ENCODE measurements at places on chromosomes 6 and 20.

- DNase-seq = no peak
These were observed 140.9 kb upstream of the MOCS1 start for GRCh38 chr6:40075056-40075590.

- DNase-seq = no peak
These were observed 906 bp upstream of the BTN3A2 start for GRCh38 chr6:26363882-26364701.

- no peak for DNase-seq
These were observed 210.4 kb downstream of the ALDH8A1 start for GRCh38 chr6:134739299-134740026.

GRCh38 chr20:36624944-36625324 is 19.4 kb downstream of the RAB5IF start:
- DNase-seq = no peak

- DNase-seq = no peak
These were observed 262.2 kb upstream of the TAB2 start for GRCh38 chr6:149055195-149055899.

GRCh38 chr20:50467718-50468356 is 42.3 kb upstream of the PTPN1 start:
- DNase-seq = no peak

DNA sequence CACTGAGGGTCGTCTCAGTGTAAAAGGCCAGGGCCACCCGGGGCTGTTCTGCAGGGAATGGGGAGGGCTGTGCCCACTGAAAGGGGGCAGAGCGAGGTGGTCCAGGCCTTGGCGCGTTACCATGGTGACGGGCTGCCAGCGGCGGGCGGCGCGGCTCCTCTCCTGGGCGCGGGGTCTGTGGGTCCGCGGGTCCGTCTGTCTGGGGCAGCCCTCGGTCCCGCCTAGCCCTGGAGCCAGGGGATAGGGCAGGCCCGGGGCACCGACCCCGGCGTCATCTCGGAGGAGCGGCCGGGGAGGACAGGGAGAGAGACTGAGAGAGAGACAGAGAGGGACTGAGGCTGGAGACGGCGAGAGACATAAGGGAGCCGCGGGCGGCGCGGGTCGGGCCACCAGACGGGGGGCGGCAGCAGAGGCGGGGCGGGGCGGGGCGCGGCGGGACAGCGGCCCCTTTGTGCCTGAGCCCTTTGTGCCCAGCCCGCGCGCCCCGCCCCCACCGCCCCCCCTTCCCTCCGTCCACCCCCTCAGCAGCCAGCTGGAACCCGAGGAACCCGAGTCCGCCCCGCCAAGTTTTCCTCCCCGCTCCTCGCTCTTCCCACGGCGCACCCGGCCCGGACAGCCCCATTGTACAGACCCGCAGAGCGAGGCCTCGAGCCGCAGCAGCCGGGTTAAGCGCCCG is at the start of gene KIAA1755:
KIAA1755 (minus strand) TSS at position 358 of the 676 bp plus-strand sequence; CDS start at position 123, 235 bp downstream.
- no peak for DNase-seq

GRCh38 chr6:56529594-56530191 is 113.0 kb downstream of the DST start:
- no peak for DNase-seq

- no peak for DNase-seq
These were observed 74.6 kb downstream of the EPM2A start for GRCh38 chr6:145660676-145661075.

GRCh38 chr6:127182501-127182900 is 64.0 kb downstream of the RSPO3 start:
- no peak for DNase-seq

DNA sequence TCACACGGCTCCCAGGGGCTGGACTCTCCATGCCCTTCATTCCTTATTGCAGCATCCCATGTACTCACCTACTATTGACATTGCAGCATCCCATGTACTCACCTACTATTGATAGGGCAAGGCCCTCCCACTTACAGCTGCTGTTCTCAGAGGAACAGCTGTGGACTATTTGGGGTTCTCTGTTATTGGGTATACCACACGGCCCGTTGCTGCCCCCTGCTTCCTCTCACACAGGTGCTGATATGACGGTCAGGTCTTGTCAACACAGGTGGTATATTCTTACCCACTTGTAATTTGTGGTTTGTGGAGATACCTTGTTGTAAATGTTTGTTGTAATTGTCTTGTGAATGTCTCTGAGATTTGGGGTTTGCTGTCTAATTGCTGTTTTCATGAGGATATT is 18.8 kb downstream of the ALDH5A1 start:
- DNase-seq = no peak
